Stimulated activated CD4-positive, alpha-beta T cell treated with anti-CD3 and anti-CD28 coated beads, Interleukin-2, amount 100 ng/mL, for 24 hours (primary cell): ENCODE measurements at places on chromosomes 16 and 17.

DNA sequence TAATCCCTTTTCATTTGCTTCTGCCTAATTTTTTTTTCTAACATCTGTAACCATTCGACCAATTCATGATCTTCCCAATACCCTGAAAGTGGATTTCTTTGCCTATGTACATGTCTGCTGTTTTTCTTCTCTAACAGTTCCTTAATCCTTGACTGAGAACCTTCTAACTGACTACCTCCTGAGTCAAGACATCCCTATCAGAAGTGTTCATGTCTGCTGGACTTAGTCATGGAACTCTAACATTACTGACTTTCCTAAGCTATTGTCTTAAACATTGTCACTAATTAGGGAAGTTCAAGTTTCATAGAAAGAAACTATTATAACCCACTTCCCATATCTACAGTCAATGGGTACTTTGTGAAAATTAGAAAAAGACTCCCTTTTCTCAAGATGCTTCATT lies 52.4 kb upstream of the IRX5 start:
- no peak for DNase-seq

DNA sequence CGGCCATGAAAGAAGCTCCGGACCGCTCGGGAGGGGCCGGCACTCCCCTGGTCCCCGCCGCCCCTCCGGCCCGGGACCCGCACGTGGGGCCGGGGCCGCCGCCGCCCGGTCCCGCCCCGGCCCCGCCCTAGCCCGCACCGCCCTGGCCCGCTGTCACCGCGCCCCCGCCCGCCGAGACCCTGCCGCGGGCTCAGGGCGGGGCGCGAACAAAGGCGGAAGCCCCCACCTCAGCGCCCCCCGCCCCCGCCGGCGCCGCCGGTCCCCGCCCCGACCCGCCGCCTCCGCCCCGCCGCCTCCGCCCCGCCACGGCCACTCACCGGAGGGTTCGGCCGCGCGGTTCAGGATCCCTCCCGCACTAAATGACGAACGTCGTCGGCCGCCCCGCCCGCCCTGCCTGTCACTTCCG lies at the start of gene ARHGDIA:
ARHGDIA (minus strand) TSS at position 357 of the 406 bp plus-strand sequence. CDS start 1,407 bp downstream, outside the sequence.
- no peak for DNase-seq

DNA sequence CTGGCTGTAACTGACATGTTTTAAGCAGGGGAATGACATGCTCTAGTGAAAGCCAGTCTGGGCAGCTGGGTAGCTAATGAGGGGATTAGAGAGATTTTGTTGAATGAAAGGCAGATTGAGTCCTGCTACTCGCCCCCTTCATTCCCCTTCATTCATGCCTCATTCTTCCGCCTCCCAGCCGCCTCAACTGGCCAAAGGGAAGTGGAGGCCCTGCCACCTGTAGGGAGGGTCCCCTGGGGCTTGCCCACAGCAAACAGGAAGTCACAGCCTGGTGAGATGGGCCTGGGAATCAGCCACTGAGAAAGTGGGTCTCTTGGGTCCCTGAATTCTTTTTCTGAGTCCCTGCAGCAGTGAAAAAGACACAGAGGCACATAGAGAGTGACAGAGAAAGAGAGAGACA lies 1.1 kb upstream of the CD19 start:
- DNase-seq = no peak

- no peak for DNase-seq
These were observed 186.7 kb downstream of the RPTOR start for GRCh38 chr17:80731323-80731722.

- no peak for DNase-seq
These were observed 9.7 kb downstream of the USB1 start for GRCh38 chr16:58010886-58011285.

- no peak for DNase-seq
These were observed 4.9 kb downstream of the WSCD1 start for GRCh38 chr17:6075050-6075449.

DNA sequence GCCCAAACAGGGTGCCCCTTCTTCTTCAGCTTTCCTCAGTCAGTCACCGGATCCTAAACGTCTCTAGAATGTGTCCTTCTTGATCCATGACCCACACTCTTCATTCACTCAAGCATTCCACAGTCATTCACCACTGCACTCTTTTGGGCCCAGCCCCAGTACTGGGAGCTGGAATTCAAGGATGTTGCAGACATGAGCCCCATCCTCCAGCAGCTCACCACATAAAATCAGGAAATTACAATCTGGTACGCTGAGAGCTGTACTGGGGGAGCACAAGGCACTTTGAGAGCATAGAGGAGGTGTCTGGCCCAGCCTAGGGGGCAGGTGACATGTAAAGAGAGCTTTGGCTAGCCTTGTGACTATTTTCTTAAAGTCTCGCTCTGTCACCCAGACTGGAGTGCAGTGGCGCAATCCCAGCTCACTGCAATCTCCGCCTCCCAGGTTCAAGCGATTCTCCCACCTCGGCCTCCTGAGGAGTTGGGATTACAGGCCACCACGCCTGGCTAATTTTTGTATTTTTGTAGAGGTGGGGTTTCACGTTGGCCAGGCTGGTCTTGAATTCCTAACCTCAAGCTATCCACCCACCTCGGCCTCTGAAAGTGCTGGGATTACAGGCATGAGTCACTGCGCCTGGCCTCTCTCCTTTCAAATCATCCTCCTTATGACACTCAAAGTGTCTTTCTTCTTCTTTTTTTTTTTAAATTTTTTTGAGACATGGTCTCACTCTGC lies 18.7 kb downstream of the CES4A start:
- DNase-seq = no peak
